ENCODE measurements at places on chromosomes 5 and 9.

DNA sequence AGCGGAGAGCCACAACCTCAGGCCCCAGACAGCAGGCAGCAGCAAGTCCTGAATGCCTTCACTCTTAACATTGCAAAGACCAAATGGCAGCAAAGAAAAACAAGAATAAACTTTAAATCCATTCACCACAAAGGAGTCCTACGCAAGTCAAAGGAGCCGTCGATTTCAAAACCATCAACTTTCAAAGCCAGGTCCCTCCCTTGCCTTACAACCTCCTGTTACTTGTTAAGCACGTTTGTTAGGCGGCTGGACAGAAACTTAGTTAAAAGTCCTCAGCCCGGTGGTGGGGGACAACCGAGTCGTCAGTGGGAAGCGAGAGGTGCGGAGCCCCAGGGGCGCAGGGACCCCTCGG lies 938 bp downstream of the LPAR1 start:
- peaks cover 48% of the 10 kb centered on the region for H3K27me3 ChIP-seq
- no peak overlapping the region for H3K27ac ChIP-seq
- H3K4me1 ChIP-seq = peaks cover 12% of the 10 kb centered on the region
- peaks cover 3% of the 10 kb centered on the region for H3K36me3 ChIP-seq
- no peak for DNase-seq

GRCh38 chr5:144941-145340 lies 46.4 kb upstream of the LRRC14B start:
- no peaks in the 10 kb centered on the region for H3K4me1 ChIP-seq
- peaks cover 60% of the 10 kb centered on the region for H3K27me3 ChIP-seq
- no peak overlapping the region for H3K27ac ChIP-seq
- H3K4me3 ChIP-seq = no peak overlapping the region

DNA sequence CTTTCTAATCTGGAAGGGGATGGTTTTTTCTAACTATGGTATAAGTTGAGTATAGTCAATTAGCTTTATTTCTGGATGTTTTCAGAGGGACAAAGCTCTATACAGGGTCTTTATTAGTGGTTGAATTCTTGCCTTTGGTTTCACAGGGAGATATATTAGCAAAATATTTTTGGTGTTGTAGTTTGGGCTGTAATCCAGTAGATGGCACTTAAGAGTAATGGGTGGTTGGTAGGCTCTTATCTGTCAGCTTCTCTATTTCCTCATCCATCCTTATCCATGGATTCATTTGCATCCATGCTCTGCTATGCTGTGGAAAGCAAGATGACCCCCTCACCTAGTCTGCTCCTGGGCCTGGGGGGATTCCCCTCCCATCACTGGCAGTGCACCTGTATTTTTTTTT lies 363.6 kb upstream of the CYLC2 start:
- H3K36me3 ChIP-seq = no peaks in the 10 kb centered on the region
- H3K4me3 ChIP-seq = no peak overlapping the region
- H3K27me3 ChIP-seq = no peaks in the 10 kb centered on the region
- no peak for DNase-seq
- no peaks in the 10 kb centered on the region for H3K4me1 ChIP-seq

DNA sequence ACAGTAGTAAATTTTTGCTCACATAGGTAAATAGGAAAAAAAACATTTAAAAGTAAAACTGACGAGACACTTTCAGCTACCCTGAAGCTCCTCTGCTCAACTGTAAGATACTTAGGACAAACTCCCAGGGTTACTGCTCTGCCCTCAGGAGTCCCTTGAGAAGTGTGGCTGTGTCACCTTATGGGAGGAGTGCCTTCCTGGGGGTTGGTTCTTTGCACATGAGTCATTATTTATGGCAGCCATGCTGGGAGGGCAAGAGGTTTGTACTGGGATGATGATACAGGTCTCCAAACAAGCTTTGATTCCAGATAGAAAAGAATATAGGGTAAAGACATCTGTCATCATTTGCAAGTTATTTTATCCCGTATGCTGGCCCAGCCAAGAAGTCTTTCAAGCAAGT lies 45.9 kb downstream of the TTC1 start:
- no peak overlapping the region for H3K4me3 ChIP-seq
- peaks cover 50% of the 10 kb centered on the region for H3K36me3 ChIP-seq
- H3K27me3 ChIP-seq = no peaks in the 10 kb centered on the region
- no peak for DNase-seq

DNA sequence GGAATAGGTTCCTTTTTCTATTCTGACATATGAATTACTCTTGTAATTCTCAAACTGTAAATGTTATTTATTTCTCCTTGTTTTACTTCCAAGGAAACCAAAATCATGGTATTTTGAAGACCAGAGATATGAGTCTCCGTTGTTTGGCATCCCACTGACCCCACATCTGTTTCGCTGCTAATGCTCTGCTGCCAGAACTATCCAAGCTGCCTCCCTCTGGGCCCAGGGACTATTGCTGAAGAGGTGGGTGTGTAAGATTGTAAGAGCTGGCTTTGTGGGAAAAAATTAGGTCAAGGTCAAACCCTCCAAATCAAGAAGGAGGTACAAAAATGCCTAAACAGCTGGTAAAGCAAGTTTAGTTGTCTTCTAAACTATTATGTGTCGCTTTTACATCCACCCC lies 129.4 kb upstream of the MYO10 start:
- H3K4me1 ChIP-seq = no peaks in the 10 kb centered on the region
- no peaks in the 10 kb centered on the region for H3K36me3 ChIP-seq
- DNase-seq = no peak
- H3K4me3 ChIP-seq = no peak overlapping the region
- no peak overlapping the region for H3K27ac ChIP-seq
- H3K27me3 ChIP-seq = no peaks in the 10 kb centered on the region

DNA sequence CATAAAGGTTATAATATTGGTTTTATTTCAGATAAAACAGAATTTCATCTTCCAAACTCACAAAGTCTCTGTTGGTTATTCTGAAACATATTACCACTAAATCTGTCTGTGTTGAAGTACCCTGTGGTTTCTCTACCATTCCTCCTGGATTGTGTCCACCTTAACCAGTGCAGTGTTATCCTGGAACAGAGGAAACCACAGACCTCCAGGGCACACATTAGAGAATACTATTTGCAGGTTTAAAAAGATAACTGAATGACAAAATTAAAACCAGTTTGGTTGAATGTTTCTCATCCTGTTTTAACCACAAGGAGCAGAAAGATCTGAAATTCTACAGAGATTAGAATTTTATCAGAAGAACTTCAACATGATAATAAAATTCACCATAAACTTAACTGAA lies 251.8 kb downstream of the CWC27 start:
- no peak overlapping the region for H3K27ac ChIP-seq
- DNase-seq = no peak

- H3K27ac ChIP-seq = peak overlapping the region; percentile 46
- peaks cover 11% of the 10 kb centered on the region for H3K4me1 ChIP-seq
- H3K36me3 ChIP-seq = peaks cover 19% of the 10 kb centered on the region
- H3K27me3 ChIP-seq = no peaks in the 10 kb centered on the region
Measured at GRCh38 chr9:137589441-137590122, 730 bp downstream of the ZMYND19 start.

- no peak overlapping the region for H3K4me3 ChIP-seq
- H3K27me3 ChIP-seq = peaks cover 86% of the 10 kb centered on the region
- no peak overlapping the region for H3K27ac ChIP-seq
- H3K4me1 ChIP-seq = peaks cover under 1% of the 10 kb centered on the region
Measured at GRCh38 chr5:73442231-73442811, 6.3 kb downstream of the FOXD1 start.

DNA sequence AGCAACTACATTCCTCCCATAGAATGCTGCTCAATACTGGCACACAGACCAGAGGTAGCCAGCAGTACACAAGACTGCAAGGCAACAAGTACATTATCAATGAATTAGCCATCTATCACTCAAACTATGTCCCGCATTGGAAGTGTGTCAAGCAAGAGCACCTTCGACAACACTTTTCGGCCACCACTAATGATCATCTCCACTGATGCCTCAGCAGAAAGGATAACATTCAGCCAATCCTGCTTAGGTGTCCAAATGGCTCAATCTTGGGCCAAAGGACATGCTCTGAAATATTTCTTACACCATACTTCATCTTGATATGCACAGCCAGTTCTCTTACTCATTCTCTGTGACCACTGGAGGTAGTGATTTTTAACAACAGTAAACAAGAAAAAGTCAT lies 25.0 kb downstream of the SKP1 start:
- no peak for DNase-seq
- no peak overlapping the region for H3K4me3 ChIP-seq
- H3K27me3 ChIP-seq = no peaks in the 10 kb centered on the region

- H3K27me3 ChIP-seq = peaks cover 19% of the 10 kb centered on the region
- no peaks in the 10 kb centered on the region for H3K4me1 ChIP-seq
- DNase-seq = no peak
- H3K36me3 ChIP-seq = no peaks in the 10 kb centered on the region
Measured at GRCh38 chr5:16413166-16413860, 52.3 kb downstream of the ZNF622 start.

- no peak for DNase-seq
- H3K36me3 ChIP-seq = no peaks in the 10 kb centered on the region
- H3K4me3 ChIP-seq = no peak overlapping the region
Measured at GRCh38 chr5:142254431-142254830, 70.4 kb downstream of the SPRY4 start.

- H3K27me3 ChIP-seq = no peaks in the 10 kb centered on the region
- peak overlapping the region; percentile 50 for H3K27ac ChIP-seq
- peaks cover 19% of the 10 kb centered on the region for H3K36me3 ChIP-seq
- H3K4me1 ChIP-seq = peaks cover 64% of the 10 kb centered on the region
- DNase-seq = no peak
- H3K4me3 ChIP-seq = no peak overlapping the region
Measured at GRCh38 chr5:54534191-54535004, 16.8 kb downstream of the SNX18 start.

DNA sequence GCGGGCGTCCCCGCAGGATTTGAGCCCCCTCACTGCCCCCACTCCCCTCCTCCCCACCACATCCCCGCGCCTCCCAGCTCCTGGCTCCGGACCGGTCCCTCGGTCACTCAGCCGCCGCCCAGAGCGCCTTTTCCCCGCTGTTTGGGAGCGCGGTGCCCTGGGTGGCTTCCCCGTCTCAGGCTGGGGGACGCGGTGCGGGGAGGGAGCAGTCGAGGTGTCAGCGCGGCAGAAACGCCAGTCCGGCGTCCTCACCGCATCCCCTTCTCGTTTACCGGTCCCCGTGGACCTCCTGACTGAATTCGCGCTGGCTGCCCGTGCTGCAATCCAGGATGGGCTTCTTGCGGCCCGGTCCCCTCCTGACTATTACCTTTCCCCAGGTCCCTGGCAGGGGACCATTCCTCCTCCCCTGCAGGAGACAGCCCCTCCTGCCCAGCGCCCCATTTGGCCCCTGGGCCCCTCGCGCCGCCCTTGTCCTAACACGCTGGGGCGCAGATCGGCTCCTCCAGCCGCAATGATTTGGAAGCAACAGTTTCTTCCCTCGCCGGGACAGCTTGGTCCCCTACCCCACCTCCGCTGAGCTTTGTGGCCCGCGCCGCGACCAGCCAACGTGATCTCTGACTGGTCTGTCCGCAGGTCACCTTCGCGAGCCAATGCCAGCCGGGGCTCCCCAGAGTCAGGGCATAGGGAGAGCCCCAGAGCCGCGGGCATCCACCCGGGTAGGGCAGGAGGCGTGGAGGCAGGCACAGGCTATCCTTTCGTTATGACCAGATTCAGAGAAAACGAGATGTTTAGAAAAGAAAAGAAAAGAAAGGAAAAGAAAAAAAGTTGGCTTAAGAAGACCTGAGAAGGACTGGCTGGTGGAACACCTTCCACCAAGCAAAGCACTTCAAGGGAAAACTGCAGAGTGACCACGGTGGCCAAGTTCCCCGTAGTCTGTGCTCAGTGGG lies 1.2 kb downstream of the ANKRD33B start:
- peaks cover 21% of the 10 kb centered on the region for H3K4me1 ChIP-seq
- peaks cover 4% of the 10 kb centered on the region for H3K36me3 ChIP-seq
- DNase-seq = no peak
- H3K4me3 ChIP-seq = peak overlapping the region; percentile 85

DNA sequence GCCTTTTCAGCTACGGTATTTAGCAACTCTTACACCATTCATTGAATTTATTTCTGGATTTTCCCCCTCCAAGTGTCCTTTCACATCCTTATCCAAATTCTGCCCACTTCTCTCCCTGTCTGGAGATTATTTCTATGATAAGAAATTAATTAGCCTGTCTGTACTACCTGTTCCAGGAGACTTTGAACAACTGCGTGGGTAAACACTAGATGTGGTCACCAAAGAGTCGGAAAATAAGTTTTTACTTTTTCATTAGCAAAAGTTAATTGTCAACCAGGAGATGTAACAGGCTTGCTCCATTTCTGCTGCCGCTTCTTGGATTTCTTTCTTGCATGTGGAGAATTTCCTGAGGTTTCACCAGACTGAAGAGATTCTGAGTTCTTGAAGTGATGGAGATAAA lies 14.0 kb downstream of the SLC1A1 start:
- no peak overlapping the region for H3K4me3 ChIP-seq
- H3K27ac ChIP-seq = no peak overlapping the region
- peaks cover 5% of the 10 kb centered on the region for H3K4me1 ChIP-seq
- H3K36me3 ChIP-seq = peaks cover 2% of the 10 kb centered on the region

GRCh38 chr5:95816341-95816740 lies 6.2 kb downstream of the GLRX start:
- H3K36me3 ChIP-seq = peaks cover 31% of the 10 kb centered on the region
- peaks cover 69% of the 10 kb centered on the region for H3K4me1 ChIP-seq
- peak overlapping the region; percentile 95 for H3K4me3 ChIP-seq
- H3K27ac ChIP-seq = peak overlapping the region; percentile 73
- no peak for DNase-seq

DNA sequence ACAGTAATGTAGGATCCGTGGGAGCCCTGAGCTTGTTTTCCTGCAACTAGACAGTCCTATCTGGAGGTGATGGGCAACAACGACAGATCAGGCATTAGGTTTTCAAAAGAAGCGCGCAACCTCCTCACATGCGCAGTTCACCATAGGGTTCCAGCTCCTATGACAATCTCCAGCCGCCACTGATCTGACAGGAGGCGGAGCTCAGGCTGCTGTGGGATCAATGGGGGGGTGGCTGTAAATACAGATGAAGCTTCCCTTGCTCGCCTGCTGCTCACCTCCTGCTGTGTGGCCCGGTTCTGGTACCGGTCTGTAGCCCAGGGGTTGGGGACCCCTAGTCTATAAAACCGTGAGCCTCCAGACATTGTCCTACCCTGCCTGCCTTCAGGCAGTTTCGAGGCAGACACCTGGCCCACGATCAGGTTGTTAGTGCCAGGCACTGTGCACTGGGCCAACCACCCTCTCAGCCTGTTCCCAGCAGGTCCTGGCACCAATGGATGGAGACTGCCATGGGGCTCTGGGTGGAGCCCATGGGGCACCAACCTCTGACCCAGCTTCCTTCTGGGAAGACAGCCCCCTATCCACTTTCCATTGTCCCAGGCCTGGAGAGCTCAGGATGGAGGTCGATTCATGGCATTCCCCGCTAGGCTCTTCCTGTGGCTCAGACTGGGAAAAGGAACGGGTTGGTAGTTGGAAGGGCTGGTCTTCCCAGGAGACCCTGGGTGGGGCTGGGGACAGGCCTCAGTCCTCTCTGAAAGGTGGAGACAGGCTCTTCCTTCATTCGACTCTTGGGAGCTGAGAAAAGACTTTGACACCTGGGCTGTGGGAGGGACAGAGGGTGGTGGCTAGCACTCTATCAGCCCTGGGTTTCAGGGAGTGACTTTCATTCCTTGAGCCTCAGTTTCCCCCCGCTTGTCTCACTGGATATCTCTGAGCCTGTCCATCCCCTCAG lies 1.7 kb downstream of the ENDOG start:
- H3K4me3 ChIP-seq = peak overlapping the region; percentile 81
- peak overlapping the region; percentile 69 for H3K27ac ChIP-seq
- H3K27me3 ChIP-seq = no peaks in the 10 kb centered on the region
- peaks cover 24% of the 10 kb centered on the region for H3K4me1 ChIP-seq

- no peak overlapping the region for H3K27ac ChIP-seq
- no peak overlapping the region for H3K4me3 ChIP-seq
- H3K36me3 ChIP-seq = no peaks in the 10 kb centered on the region
- no peak for DNase-seq
- no peaks in the 10 kb centered on the region for H3K4me1 ChIP-seq
Measured at GRCh38 chr5:17238521-17239041, 21.1 kb downstream of the BASP1 start.
